Gastrocnemius medialis (tissue), 4 donors: ENCODE measurements at places on chromosomes 6 and 20.

DNA sequence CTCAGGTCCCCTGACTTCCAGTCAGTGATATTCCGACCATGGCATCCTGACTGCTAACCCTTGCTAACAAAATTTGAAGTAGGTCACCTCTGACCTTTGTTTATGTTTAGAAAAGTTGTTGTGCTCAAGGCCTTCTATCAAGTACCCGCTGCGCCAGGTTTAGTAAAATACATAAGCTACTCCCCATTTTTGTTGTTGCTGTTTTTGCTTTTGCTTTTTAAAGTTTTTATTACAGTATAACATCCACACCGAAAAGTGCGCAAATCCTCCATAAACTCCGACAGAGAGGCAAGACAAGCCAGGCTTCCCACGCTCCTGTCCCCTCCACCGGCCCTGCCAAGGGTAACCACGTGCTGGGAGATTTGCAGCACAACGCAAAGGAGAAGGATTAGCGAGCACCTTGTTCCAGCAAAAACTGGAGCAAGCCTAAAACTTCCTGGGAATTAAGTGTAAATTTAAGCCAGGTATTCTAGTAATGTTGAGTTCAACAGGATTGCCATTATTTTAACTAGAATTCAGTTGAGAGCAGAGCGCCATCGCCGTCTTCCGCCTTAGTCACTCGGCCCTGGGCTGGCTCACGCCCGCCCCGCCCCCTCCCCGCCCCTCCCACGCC, 17.8 kb upstream of the HMGN4 start:
- DNase-seq, result no peak

GRCh38 chr6:139149383-139149782, 14.5 kb downstream of the HECA start:
- no peak for DNase-seq

- no peak for DNase-seq
These were observed 708.9 kb upstream of the NRSN1 start for GRCh38 chr6:23417133-23417532.

- no peak for DNase-seq
These were observed 117.9 kb upstream of the PTPN1 start for GRCh38 chr20:50392138-50392866.

- peak; percentile 24 for DNase-seq
These were observed 54.9 kb downstream of the CDH22 start for GRCh38 chr20:46253391-46253790.
